CD8-positive, alpha-beta memory T cell (primary cell): ENCODE measurements at places on chromosomes 3 and 15. TPM values are rescaled to one million over a fixed set of nuclear protein-coding genes. Genes with fewer than 3 reads are reported as not detected.
A peak's percentile ranks its signal among the peaks of the same experiment; 100 is the strongest.

DNA sequence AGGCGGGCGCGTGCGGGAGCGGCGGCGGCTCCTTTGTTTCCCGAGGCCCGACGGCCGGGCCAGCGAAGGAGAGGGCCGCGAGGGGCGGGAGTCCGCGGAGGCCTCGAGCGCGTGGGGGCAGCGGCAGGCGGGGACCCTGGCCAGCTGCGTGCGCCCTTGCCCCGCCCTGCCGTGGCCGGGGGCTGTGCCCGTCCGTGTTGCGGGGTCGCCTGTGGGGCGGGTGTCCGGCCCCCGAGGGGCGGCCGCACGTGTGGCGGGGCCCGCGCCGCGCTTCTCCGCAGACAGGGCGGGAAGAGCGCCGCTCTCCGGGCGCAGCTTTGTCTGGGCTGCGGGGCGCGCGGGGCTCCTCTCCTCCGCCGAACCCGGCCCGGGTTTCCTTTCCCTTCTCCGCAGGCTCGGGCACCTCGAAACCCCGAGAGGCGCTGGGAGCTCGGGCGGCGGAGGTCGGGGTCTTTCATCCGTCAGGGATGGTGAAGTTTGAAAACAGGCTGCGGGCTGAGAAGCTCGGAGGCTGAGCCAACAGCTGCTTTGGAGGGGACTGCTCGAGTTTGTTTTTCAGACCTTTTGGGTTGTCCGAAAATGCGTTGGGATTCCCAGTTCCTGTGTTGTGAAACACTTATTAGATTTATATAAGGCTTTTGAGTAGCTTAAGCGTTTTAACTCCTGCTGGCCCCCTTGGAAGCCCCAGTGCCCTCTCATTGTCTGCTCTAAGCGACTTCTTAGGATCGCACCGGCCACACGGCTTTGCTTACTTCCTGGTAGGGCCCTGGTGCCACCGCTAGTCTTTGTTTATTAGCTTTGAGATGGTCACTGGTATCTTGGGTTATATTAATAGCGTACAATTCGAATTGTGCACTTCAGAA is 817 bp downstream of the USP3 start:
- H3K36me3 ChIP-seq: no peaks in the 10 kb centered on the region
- peak overlapping the region; percentile 87 for H3K27ac ChIP-seq
- H3K27me3 ChIP-seq: no peaks in the 10 kb centered on the region
- peaks cover 80% of the 10 kb centered on the region for H3K4me1 ChIP-seq
- peak overlapping the region; percentile 90 for H3K4me3 ChIP-seq
- peak; percentile 60 for DNase-seq

DNA sequence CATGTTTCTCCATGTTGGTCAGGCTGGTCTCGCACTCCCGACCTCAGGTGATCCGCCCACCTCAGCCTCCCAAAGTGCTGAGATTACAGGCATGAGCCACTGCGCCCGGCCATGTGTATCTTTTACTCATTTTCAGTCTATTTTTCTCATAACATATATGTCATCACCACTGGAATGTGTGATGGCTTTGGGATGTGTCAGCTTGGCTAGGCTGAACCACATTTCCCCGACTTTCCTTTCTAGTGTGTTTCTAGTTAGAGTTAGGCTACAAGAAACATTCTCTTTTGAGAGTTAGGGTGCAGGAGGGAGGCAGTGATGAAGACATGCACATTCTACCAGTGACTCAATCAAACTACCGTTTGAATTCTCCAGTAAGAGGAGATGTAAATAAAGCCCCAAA is 444.9 kb upstream of the THBS1 start:
- H3K27ac ChIP-seq: no peak overlapping the region
- no peak for DNase-seq
- no peaks in the 10 kb centered on the region for H3K36me3 ChIP-seq
- no peaks in the 10 kb centered on the region for H3K27me3 ChIP-seq

Gene TMEM207
- total RNA-seq: not detected

DNA sequence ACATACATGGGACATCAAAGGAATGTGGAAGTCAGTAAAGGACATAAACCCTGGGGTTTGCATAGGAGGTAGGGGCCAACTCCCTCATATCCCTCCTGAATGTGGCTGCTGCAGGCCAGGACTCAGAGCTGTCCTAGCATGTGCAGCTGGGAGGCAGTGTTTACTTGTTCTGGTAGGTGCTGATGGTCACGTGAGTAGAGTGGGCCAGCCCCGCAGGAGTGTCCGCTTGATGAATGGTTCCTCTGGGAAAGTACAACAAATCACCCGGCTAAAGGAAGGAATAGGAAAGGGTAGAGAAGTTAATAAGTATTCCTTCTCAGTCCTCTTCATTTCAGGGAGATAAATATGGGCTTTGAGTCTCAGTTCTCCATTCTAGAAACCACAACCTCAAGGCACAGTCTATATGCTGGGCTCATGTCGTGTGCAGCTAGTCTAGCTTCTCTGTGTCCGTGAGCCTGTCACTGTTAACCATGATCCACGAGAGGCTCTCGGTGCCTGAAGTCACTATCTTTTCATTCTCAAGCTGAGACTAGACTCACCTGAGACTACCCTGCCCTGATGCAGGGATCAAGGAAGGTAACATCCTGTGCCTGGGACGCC is 17.9 kb downstream of the RIOX2 start:
- DNase-seq: no peak
- H3K4me3 ChIP-seq: no peak overlapping the region
- H3K27me3 ChIP-seq: no peaks in the 10 kb centered on the region
- peaks cover 29% of the 10 kb centered on the region for H3K36me3 ChIP-seq
- no peaks in the 10 kb centered on the region for H3K4me1 ChIP-seq

DNA sequence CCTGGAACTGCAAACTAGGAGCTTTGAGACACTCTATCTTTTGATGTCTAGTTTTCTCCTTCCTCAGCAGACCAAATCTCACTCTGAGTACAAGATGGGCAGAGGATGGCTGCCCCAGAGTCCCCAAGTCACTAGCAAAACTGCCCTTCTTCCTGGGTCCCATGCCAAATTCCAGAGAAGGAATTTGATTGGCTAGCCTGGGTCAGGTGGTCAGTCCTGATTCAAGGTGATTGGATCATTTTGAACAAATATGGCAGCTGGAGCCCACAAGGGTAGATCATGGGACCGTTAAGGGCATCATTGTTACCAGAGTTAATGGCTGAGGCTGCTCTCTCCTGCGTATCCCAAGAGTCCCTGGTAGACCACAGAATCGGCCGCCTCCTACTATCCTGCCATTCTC is 21.7 kb downstream of the SLC6A1 start:
- H3K36me3 ChIP-seq: no peaks in the 10 kb centered on the region
- H3K27ac ChIP-seq: no peak overlapping the region
- no peak overlapping the region for H3K4me3 ChIP-seq
- peaks cover 5% of the 10 kb centered on the region for H3K27me3 ChIP-seq
- H3K4me1 ChIP-seq: no peaks in the 10 kb centered on the region

Gene WDR93
- not detected for total RNA-seq

Gene NMNAT3
- total RNA-seq: 1.9 TPM

GRCh38 chr3:47556351-47556750 is 22.3 kb downstream of the CSPG5 start:
- H3K36me3 ChIP-seq: no peaks in the 10 kb centered on the region
- DNase-seq: no peak
- no peak overlapping the region for H3K4me3 ChIP-seq
- H3K4me1 ChIP-seq: no peaks in the 10 kb centered on the region
- H3K27ac ChIP-seq: no peak overlapping the region

DNA sequence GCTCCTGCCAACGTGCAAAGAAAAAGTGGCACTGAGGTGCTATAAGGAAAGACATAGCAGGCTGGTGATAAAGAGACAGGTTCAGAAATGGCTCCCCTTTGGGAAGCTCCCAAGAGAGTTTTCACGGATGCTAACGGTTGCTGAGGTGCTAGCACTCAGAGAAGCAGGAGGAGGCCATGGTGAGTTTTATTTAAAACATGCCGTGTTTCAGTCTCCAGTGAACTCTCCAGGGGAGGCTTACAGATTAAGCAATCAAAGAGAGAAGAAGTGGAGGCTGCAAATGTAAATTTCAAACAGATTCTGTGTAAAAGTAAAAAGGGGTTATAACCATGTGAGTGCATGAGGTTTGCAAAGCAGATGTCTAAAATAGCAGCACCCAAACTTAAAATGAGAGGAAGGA is 346.2 kb downstream of the NTRK3 start:
- H3K27me3 ChIP-seq: no peaks in the 10 kb centered on the region
- no peak overlapping the region for H3K4me3 ChIP-seq
- no peaks in the 10 kb centered on the region for H3K4me1 ChIP-seq
- H3K27ac ChIP-seq: no peak overlapping the region
- no peaks in the 10 kb centered on the region for H3K36me3 ChIP-seq

Gene FANCD2
- total RNA-seq: 55.9 TPM

DNA sequence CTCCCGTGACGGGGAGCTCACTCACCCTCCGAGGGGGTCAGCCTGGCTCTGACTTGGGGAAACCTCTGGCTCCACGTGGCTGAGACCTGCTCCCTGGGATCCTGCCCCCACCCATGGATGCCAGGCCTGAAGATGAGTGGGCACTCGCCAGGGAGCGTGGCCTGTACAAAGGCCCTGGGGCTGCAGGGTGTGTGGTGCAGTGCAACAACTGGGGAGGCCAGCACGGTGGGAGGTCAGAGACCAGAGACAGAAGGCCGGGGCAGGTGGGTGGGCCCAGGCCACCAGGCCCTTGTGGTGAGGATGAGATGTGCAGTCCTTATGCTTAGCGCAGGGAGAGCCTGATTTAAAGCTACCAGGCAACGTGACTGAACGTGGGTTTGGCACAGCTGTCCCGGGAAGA is 5.0 kb downstream of the DNAJB8 start:
- no peaks in the 10 kb centered on the region for H3K36me3 ChIP-seq
- no peak overlapping the region for H3K27ac ChIP-seq
- DNase-seq: no peak
- H3K27me3 ChIP-seq: no peaks in the 10 kb centered on the region
- no peak overlapping the region for H3K4me3 ChIP-seq

- H3K27ac ChIP-seq: no peak overlapping the region
- H3K36me3 ChIP-seq: no peaks in the 10 kb centered on the region
- no peak overlapping the region for H3K4me3 ChIP-seq
These were observed 37.8 kb downstream of the IQGAP1 start for GRCh38 chr15:90425726-90426346.

Gene ADGRG7
- not detected for total RNA-seq
